ENCODE measurements at places on chromosomes 2 and 18.

DNA sequence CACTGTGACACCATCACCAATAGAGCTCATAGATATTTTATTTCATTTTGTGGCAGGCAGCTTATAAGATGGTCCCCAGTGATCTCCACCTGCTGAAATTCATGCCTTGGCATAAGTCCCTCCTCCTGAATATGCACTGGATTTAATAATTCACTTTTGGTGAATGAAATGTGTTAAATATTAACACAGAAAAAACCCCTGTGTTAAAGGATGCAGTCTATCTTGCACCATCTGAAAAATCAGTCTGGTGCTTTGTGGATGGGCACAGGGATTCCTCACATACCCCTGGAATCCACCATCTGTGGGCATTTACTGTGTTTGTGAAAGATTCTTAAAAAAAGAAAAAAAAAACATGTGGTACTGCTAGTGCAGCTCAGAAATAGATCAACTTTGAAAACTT is 26.1 kb upstream of the WIPF1 start:
- DNase-seq = no peak

GRCh38 chr18:53509886-53510285 is 714.6 kb downstream of the MBD2 start:
- no peak for DNase-seq

DNA sequence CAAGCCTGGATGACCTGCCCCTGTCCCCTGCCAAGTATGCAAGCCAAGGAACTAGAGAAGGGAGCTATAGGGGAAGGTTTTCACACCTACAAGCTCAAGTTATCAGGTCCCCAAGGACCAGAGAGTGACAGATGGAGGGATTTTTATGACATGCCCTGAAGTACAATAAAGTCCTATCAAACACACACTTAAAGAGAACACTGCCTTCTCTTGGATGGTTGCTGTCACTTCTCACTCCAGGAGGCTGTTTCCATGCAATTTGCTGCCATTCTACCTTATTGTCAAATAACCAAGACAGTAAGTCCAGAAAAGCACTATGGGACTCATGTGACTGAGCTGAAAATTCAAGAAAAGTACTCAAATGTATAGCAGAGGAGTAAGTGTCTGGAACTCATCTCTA is 76.6 kb upstream of the DDX18 start:
- no peak for DNase-seq

DNA sequence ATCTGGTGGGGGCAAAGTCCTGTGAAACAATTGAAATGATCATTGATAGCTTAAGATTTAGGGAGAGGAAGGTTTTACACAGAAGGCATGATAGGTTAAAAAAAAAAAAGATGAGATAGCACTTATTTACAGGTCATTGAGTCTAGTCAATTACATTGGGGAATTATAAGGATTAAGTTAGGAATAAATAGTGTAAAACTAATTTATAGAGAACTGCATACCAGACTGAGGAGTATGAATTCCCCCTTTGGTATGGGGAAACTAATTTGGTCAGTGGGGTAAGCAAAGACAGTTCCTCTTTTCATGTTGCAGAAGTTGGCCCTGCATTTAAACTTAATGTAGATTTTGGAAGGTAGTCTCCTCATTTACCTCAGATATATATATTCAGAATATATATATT is 10.8 kb downstream of the GLS start:
- DNase-seq = no peak

GRCh38 chr18:41604964-41605363 is 350.1 kb upstream of the PIK3C3 start:
- no peak for DNase-seq

- no peak for DNase-seq
These were observed 16.1 kb downstream of the TGIF1 start for GRCh38 chr18:3466045-3466444.

- DNase-seq = no peak
These were observed 165.2 kb downstream of the TRIB2 start for GRCh38 chr2:12881952-12882351.

- DNase-seq = no peak
These were observed 65.6 kb downstream of the SH3RF3 start for GRCh38 chr2:109194620-109194937.

DNA sequence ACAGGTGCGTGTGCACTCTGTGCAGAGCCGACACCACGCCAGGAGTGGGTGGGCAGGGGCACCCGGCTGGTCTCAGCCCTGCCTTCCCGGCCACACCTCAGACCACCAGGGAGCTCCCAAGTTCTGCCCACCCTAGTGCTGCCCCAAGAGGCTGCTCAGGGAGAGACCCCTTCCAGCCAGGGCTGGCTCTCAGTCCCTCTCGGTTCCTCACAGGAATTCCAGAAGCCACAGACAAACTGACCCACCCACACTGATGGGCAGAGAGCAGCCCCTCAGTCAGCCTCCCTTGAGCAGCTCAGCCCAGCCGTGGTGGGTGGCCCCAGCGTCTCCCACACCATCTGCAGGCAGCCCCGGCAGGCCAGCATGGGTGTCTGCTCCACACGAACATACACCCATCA is 33.8 kb downstream of the GPC1 start:
- DNase-seq = no peak

- no peak for DNase-seq
These were observed 76.2 kb downstream of the MOGAT1 start for GRCh38 chr2:222747526-222748160.

- DNase-seq = no peak
These were observed 32.2 kb downstream of the GPR39 start for GRCh38 chr2:132448771-132449170.

DNA sequence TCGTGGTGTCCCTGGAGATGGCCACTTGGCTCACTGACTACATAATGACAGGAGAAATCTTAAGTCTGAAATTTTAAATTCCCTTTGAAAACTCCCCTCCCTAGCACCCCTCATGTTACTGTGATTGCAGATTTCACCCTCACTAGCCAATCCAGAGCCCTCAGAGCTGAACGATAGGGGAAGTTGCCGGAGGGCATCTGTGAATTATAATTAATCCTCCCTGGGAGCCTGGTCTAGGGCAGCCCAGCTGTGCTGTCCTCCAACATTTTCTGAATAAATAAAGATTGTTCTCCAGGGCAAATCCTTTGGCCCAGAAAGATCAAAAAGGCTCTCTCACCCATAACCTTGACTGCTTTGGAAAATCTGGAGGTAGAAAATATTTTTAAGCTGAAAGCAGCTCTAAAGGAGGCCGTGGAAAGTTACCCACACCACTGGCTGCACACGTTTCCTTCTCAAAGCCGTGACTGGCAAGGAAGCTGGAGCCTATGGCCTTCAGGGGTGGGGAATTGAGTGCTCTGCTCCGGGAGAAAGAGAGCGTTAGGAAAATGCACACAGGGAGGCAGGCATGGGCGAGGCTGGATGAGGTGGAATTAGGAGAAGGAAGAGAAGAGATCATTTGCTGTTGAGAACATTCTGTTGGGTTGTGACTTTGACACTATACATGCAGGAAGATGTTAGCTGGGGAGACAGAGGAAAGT is 68.9 kb upstream of the CNGA3 start:
- DNase-seq = no peak

GRCh38 chr2:127051116-127052056 is 55.6 kb downstream of the BIN1 start:
- peak; percentile 45 for DNase-seq

DNA sequence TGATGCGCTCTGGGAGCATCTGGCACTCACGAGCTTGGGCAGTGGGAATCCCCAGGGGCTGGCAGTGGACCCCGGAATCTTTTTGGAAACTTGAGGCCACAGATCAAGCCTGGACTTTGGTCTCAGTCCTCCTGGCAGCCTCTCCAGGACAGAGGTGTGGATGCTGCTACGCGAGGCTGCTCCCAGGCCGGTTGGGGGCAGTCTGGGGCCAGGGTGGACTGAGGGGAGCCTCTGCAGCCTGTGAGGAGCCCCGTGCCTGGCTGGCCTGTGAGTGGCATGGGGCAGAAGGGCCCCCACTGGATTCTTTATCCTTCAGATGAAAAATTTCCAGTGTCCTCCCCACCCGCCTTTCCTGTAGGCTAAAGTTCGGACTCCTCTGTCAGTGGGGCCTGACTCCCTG is 12.7 kb upstream of the DES start:
- DNase-seq = no peak
